Eye (tissue), 1 donor: ENCODE measurements at places on chromosomes 1 and 21.
A peak's percentile ranks its signal among the peaks of the same experiment; 100 is the strongest.

DNA sequence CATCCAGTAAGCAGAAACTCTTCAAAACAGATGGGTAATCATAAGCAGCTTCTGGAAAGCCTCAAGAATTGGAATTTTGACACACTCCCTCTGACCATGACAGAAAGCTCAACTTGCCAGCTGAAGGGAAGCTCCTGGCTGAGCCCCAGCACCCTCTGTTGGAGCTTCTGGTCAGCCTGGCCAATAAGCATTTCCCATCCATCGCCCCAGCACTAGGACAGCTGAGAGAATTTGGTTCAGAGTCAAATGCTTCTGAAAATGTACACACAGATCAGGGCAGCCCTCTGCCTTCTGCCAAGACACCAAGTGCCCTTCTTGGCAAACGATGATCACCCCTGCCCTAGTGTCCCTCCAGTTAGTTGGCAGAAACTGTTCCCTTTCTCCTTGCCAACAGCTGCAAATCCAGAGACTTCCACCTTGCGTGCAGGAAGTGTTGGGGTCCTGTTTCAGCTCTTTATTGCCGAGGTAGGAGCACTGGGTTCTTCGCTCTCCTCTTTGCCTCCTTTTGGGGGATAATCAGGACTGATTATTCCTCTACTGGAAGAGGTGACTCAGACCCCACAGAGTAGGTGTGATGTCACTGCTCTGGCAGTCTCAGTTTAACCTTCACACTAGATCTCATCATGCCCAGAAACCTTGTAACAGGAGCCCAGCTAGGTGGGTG, 11.9 kb downstream of the PIGV start:
- DNase-seq = no peak

GRCh38 chr1:241957692-241958494, at the start of gene BECN2:
Gene BECN2, plus strand, starts transcription at chr1:241957767. Its CDS starts 0 bp downstream, at chr1:241957767.
- no peak for DNase-seq

- no peak for DNase-seq
These were observed 324.0 kb downstream of the RPS6KC1 start for GRCh38 chr1:213375002-213375401.

GRCh38 chr1:23097316-23097715, 71.3 kb downstream of the LUZP1 start:
- no peak for DNase-seq

DNA sequence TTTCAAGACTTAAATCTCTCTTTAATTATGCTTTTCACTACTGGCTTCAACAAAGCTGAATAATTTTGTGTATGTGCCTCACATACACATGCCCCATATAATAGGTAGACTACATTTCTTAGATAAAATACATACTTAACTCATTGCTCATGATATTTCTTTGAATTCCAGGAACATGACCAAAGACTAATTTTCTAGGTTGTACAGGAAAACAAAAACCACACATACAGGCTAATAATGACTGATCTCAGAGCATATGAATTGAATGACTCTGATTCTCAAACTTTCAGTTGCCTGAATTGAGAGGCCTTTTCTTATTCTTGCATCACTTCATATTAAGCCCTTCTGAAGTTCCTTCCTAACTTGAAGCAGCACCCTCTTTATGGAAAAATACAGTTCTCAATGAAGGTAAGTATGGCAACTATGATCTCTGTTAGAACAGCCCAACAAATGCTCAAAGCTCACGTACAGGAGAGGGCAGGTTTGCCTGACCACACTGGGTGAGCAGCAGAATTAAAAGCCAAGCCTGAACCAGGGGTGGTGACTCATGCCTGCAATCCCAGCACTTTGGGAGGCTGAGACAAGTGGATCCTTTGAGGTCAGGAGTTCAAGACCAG, 22.6 kb upstream of the UAP1 start:
- peak; percentile 6 for DNase-seq

GRCh38 chr1:245894843-245895242, 612.2 kb downstream of the SMYD3 start:
- no peak for DNase-seq

DNA sequence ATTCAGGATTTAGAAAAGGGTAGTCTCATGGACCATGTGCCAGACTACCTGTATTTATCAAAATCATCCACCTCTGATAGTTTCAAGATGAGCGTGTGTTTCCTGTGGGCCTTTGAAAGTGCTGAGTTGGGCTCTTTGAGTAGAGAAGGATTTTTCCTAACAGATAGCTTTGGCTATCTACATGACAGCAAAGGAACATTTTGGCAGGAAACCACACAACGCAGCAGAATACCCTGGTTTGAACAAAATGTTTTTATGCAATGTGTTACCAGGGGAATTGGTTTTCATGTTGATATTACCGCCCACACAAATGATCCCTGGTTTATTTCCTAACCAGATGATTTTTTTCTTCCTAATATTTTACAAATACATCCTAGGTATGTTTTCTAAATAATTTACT, 431.4 kb downstream of the NEGR1 start:
- no peak for DNase-seq

- no peak for DNase-seq
These were observed 29.2 kb downstream of the RAP1A start for GRCh38 chr1:111648806-111649205.

- DNase-seq = no peak
These were observed 62.7 kb upstream of the BCL10 start for GRCh38 chr1:85339089-85339488.

GRCh38 chr21:19640964-19641363, 1237.4 kb upstream of the TMPRSS15 start:
- no peak for DNase-seq

DNA sequence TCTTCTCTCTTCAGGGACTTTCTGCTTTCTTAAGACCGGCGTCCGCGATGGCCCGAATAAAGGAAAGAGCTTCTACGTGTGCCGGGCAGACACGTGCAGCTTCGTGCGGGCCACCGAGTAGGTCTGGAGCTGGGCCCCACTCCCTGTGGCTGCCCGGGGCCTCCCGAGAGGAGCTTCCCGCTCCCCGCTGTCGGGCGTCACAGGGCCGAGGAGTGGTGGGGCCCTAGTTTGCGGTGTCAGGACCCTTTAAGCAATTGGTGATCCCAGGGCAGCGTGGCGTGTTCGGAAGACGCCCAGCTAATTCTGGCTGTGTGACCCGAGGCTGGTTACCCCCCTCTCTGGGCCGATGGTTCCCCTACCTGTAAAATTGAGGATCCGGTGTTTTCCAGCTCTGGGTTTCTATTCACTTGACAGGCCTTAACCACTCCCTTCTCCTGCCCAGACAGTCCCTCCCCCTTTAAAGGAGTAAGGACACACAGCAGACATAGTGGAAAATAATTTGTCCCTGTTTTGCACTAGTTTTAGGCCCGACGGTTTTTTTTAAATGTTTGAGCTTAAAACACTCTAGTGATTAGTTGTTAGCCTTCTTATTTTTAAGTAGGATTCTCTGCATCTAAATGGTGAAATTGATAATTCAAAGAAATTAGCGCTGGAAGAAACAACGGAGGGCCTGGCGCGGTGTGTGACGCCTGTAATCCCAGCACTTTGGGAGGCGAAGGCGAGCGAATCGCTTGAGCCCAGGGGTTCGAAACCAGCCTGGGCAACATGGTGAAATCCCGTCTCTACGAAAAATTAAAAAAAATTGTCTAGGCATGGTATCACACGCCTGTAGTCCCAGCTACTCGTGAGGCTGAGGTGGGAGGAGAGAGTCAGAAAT, 553 bp downstream of the TTF2 start:
- peak; percentile 63 for DNase-seq

DNA sequence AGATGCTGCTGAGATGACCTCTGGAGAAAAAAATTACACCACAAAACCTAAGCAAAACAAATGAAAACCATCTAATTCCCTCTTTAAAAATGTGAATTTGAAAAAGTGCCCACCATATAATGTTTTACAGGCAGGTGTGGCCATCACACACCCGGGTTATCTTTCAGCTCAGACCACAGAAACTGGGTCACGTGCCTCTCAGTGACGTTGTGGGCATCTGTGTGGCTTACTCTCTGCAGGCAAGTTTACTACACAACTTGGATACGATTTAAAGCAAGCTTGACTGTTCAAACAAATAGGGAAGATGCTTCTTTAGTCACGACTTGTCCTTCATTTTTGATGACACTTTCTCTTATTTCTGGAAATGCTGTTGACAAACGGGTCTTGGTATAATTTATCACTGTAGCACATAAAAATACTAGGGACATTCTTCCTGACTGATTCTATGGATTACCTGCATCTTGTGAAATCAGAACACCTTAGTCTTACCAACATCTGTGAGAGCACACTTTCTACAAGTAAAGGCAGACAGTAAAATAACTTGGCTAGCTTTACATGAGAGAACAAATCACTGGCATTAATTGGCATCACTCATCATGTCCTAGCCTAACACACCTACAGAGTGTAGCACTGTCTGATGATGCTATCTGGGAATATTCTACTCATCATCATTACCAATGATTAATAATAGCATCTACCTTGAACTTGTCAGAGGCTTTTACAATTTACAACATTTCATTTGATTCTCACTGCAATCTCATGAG, 89.3 kb upstream of the EDEM3 start:
- DNase-seq = no peak

DNA sequence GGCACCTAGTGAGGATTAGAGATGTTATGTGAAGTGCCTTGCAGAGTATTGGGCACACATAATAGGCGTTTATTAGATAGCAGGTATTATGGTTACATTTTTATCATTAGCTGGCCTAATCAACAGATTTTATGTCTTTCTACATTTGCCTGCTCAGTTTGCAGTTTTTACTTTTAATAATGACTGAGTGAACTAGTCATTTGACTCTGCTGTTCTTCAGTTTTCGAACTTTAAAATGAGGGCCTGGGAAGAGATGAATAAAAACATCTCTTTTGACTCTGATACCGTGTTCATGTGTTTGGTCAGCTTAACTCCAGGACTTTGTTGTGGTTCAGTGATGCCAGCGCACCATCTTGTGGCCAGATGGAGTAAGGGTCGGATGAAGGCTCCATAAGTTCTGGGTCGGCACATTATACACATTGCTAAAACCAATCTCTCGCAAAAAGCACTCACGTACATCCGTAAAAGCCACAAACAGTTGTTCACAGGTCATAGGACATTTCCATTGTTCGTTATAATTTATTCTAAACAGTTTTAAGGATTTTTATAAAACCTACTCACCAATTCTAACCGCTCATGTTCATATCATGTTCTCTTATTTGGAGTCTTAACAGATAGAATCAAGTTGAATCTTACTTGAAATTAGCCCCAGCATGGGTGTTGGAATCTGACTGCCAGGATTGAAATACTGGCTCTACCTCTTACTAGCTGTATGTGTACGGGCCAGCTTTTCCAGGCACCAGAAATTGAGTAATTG, 78.4 kb upstream of the GPR88 start:
- peak; percentile 92 for DNase-seq
